ENCODE measurements at places on chromosomes 7 and 10.

DNA sequence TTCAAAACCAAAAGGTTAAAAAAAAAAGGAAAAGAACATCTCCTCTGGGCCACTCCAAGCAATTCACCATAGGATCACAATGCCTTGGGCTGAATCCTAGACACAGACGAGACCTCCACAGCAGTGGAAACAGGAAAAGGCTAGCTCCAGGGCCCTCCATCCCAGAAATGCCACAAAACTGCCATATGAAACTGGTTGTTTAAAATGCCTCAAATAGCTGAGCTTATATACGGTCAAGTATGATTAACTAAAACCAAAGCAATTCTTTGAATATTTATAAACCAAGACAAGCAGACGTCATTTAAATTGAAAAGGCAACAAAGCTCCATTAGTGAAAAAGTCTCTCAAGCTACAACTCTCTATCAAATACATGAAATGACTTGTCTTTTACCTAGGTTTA lies 63.1 kb downstream of the DOCK4 start:
- DNase-seq, result no peak

- DNase-seq, result no peak
These were observed 46.8 kb downstream of the TET1 start for GRCh38 chr10:68606918-68607317.

DNA sequence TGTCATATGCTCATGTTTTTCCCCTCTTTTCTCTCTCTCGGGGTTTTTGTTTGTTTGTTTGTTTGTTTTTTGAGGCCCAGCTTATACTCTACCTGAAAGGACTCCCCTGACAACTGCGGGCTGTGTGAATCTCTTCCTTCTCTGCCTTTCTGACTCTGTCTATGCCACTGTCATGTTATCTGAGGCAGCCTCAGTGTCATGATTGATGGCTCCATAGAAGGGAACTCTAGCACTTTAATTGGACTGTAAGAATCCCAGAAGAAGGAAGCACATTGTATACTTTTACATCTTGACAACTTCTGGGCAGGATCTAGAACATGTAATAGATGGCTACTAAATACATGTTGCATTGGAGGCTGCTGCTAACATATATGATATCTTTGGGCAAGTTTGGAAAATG lies 25.4 kb downstream of the AKR1B15 start:
- DNase-seq, result no peak

- no peak for DNase-seq
These were observed 31.7 kb downstream of the ECHDC3 start for GRCh38 chr10:11773761-11774441.

DNA sequence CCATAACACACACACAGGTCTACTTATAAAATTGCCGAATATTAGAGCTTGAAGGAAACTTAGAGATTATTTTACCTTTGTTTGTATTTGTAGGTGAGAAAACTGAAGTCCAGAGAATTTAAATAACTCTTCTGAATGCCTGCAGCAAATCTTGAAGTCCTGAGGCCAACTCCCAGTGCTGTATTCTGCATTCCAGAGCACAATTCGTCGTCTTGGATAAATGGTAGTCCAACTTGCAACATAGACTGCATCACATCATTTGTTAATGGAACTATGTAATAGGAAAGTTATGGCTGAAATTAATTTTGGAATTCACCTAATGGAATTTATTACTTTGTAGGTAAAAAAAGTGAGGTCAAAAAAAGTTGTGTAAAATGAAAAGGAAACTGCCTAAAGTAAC lies 37.3 kb upstream of the SEMA3D start:
- DNase-seq, result no peak

GRCh38 chr7:148540041-148540738 lies 50.4 kb upstream of the C7orf33 start:
- DNase-seq, result no peak

DNA sequence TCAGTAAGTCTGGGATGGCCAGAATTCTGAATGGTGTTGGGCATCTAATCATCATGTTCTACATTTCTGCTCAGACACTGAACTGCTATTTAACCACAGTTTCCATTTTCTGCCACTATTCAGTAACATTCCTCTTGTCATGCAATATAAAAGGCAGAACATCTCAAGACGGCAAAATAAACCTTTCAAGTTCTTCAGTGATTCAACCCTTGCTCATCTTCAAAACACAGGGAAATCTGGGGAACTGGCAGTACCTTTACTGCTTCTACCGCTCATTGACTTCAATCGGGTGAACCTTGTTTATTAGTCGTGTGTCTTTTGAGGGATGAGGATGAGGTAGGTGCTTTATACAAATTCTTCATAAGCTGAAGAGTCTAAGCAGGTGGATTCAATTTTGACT lies 184.7 kb upstream of the ANK3 start:
- no peak for DNase-seq

GRCh38 chr10:63116452-63117072 lies 16.6 kb upstream of the NRBF2 start:
- DNase-seq, result no peak

DNA sequence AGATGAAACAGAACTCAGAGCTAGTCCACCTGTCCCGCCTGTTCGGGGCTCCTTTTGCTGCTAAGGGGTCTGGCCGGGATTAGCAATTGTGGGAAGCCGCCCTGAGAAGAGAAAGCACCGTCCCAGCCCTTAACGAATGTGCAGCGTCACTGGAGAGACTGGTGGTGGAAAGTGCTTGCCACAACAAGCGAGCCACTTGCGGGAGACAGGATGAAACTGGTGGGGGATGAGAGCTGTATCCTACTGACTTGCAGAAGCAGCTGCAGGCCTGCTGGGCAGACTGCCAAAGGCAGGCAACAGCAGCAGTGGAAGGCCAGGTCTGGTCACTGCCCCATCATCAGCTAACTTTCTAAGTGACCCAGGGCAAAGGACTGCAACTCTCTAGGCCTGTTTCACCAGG lies 95.4 kb downstream of the FAM53B start:
- peak; percentile 70 for DNase-seq

DNA sequence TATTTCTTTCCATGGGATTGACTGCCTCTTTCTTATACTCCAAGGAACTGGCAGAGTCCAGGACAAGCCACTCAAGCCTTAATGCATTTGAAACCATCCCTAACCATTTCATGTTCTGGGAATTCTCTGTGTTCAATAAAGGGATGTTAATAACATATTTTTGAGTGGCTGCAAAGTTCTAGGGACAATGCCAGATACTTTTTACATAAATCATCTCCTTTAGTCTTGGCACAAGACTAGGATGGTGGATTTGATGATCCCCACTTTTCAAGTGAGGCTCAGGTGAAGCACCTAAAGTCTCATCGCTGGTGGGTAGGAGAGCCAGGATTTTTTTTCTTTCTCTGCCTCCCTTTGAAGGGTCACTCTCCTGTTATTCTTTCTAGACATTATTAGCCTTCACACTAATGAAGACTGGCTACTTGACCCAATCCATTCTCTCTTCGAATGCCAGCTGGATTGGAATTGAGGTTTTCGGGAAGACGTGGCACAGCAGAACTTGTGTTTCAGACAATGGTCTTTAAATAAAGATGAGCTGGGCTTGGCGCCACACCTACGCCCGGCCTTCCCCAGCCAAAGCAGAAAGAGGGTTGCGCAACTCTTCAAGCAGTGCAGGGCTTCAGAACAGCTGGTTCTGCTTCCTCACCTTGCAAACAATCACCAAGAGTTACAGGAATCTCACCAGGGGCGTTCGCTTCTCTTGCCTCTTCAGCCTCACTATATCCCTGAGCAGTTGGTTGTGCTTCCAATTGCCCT lies 73.8 kb upstream of the BMPER start:
- peak; percentile 74 for DNase-seq

DNA sequence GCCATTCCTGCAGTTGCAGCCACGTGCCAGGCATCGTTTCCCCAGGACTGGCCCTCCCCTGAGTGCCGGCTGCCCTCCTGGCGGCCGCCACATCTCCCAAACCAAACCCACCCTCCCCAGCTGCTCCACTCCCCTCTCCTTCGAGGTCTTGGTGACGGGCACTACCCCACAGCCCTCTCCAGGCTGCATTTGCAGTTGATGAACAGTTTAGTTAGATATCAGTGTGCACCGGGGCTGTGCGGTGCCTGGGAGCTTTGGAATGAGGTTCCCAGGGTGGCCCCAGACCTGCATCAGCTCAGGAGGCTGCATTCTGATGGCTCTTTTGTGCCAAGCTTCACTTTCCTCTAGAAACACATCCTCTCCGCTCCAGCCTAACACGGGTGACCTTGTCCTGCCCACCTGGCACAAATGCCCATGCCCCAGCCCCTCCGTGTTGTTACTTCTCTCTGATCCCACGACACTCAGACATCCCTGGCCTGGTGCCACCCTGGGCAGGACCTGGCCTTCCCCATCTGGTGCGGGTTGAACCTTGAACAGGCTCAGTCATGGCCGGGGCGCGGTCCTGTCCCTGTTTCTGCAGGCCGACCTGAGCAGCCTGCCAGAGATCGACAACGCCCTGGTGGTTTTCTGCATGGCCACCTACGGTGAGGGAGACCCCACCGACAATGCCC lies 14.5 kb downstream of the TMEM120A start:
- DNase-seq, result no peak

DNA sequence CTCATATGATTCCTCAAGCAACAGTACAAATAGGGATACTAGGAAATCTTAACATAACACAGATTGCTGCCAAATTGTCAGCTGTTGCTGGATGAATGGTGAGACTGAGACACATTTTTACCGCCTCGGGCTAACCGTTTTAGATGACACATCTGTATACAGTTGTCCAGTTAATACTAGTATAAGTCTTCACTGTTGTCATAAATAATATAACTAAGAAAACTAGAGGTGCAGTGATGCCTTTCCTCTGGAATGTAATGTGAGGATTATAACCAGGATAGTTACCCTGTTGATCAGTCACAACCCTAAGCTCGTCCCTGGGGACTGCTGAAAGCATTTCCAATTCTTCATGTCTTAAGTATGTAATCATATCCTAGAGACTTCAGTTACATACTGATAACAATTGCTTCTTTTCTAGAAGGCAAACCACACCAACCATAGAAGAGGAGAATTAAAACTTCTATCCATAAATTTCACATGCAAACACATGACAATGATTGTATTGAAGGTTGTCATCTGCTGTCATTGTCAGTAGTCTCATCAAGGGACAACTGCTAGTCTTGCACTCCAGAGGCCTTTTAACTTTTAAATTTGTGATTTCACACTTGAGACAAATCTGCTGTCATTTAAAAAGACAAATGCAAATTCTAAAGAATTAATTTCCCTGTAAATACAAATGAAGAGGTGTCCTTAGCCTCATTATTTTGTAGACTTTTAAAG lies 100.4 kb upstream of the SEMA3D start:
- DNase-seq, result no peak

- DNase-seq, result no peak
These were observed 136.8 kb downstream of the MDFIC start for GRCh38 chr7:115058726-115059125.

GRCh38 chr10:82124713-82125112 lies 249.7 kb downstream of the NRG3 start:
- DNase-seq, result no peak

DNA sequence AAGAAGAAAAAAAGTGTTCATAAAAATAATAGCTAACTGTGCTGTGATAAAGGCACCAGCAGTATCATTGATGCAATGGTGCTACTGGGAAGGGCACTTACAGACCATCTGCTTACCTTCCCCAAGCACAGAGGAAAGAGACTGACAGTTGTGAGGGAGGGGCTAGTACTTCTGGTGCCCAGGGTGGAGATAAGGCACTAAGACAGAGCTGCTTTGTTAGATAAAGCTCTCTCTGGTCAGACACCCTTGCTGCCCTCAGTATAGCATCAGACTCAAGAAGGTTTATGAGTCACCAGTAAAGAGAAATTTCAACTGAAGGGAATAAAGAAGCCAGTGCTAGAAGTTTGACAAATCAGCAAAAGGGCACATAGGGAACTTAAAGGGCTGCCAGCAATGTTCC lies 325.6 kb downstream of the HPSE2 start:
- no peak for DNase-seq

DNA sequence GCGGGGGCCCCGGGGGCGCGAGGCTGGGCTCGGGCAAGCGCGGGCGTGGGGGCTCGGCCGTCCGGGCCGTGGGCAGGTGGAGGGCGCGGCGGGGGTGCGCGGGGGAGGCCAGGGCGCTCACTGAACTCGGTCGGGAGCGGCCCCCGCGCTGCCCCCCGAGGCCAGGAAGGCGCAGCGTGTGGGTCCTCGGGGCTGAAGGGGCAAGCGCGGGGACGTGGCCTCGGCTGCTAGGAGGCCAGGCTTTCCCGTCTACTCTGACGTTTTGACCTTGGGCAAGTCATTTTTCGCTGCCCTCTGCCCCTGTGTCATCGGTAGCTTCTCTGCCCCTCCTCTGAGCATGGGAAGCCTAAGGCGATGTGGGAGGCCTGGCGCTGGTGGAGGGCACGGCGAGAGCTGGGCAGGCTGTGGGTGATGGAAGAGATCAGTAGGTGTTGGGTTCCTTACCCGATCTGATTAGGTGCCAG lies 441 bp downstream of the FBH1 start:
- DNase-seq, result no peak

DNA sequence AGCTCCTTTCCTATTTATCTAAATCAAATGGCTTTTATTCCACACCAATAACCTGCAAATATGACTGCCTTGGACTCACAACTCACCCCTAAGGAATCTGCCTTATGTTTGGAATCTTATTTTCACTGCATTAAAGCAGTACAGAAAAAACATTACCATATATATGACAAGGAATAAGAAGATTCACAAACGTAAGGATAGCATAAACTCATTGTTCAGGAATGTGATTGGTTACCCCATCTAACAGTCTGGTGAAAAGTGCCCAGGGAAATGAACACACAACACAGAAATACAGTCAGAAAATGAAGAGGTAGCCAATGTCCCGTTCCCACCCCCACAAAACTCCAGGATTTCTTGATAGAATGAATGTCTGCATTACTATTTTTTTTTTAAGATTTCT lies 2.0 kb downstream of the PPP3CB start:
- DNase-seq, result no peak

DNA sequence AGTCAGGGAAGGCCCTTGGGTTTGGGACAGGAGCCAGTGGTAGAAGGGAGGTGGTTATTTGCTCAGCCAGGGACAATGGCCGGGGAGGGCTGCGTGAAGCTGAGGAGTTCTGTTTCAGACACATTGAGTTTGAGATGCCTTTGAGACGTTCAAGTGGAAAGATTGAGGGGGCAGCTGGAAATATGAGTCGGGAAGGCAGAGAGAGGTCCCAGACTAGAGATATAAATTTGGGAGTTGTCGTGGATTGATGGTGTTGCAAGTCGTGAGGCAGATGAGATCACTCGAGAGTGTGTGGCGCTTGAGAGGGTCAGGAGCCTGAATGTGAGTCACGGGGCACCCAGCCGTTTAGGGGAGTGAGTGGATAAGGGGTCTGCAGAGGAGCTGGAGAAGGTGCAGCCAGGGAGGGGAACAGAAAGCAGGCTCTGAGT lies 73.3 kb downstream of the ZMIZ1 start:
- no peak for DNase-seq

DNA sequence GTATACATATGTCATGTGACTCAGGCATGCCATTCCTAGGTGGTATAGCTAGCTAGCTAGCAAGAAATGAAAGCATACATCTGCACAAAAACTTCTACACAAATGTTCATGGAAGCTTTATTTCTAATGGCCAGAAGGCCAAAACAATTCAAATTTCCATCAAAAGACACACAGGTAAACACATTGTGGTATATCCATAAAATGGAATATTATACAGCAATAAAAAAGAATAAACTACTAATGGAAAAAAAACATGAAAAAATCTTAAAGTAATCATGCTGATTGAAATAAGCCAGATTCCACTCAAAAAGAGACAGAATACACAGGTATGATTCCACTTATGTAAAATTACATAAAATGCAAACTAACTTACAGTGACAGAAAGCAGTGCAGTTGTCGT lies 154.3 kb downstream of the MACC1 start:
- no peak for DNase-seq

Measured in NCI-H1105 treated with DMSO at 0.1 percent for 48 hours (cell line).